ENCODE measurements at places on chromosomes 13 and 19.
A peak's percentile ranks its signal among the peaks of the same experiment; 100 is the strongest.

DNA sequence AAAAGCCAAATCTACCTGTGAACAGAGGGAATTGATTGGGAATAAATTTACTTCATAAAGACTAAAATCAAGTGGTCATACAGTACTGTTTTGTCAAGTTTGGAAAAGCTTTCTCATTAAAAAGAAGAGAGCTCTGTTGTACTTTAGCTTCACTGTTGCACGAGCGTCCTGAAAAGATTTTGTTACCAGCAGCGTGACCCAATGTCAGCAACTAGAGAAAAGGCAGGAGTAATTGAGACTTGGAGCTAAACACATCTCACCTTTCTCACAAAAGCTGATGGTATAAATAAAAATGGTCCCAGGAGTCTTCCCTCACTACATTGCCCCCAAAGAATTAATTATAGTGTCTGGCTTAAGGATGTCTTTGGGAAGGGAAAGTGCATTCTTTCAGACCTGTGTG lies 613.7 kb downstream of the OLFM4 start:
- DNase-seq: no peak

GRCh38 chr13:51728275-51728673 lies 75.7 kb downstream of the DHRS12 start:
- no peak for DNase-seq

- no peak for DNase-seq
These were observed 2859.1 kb downstream of the PCDH9 start for GRCh38 chr13:64371045-64371444.

DNA sequence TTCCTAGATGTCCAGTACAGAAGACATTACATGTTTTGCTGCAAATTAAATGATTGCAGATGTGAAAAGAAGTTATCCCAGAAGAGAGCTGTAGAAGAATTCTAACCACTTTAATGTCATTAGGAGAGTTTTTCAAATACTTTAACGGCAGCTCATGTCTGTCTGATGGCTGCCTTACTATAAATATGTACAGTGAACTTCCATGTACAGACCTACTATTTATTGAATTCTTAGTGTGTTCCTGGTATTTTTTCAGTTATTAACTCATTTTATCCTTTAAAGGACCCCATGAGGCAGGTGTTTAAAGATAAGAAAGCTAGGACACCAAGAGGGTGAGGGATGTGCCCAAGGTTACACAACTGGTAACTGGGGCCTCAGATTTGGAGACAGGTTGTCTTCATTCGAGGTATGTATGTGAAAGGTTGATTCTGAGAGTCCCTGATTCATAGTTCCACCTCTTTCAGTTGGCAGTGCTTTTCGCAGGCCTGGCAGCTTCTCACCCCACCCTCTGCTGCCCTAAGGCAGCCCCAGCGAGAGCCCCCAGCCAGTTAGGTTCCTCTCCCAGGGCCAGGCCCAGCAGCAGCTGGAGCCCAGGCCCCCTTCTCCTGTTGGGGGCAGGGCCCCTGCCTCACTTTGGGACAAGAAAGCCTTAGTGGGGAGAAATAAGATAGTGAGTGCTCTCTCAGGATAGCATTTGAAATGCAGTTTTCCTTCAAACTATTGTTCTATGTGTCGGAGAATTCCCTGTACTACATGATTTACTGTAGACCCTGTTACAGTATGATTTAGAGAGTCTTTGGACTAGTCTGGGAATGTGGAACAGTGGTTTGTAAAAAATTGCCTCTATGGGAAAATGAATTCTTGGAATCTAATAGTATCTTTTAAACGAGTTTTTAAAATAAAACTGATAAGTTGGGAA lies 67.7 kb upstream of the TEX29 start:
- DNase-seq: no peak

DNA sequence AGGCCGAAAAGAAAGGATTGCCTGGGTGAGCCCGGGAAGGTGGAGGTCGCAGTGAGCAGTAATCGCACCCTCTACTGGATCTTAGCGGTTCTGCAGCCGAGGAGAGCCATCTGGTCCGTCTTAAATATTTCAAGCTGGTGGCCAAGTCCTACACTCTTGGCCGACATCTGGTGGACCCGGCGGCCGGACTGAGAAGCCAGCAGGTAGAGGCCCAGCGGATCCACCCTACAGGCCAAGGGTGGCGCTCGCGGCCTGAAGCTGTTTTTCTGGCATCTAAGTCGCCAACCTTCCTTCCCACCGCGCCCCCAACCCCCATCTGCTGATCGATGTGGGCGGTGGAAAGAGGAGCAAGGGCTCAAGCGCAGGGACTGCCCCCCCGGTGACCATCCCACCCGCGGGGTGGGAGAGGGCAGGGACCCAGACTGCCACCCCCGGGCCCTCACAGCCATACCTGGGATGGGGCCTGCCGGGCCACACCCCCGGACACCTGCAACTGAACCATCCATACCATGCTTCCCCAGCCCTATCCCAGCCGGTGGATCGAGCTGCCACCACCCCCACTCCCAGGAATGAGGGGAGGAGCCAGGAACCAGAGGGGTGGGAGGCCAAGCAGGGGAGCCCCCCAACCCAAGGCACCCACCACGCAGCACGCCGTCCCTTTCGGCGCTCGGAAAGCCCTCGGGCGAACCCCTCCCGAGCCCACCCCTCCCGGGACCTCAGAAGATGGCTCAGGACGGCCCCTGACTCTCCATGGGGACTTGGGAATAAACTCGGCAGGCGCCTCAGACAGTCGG lies 46.3 kb upstream of the ZNF730 start:
- no peak for DNase-seq

DNA sequence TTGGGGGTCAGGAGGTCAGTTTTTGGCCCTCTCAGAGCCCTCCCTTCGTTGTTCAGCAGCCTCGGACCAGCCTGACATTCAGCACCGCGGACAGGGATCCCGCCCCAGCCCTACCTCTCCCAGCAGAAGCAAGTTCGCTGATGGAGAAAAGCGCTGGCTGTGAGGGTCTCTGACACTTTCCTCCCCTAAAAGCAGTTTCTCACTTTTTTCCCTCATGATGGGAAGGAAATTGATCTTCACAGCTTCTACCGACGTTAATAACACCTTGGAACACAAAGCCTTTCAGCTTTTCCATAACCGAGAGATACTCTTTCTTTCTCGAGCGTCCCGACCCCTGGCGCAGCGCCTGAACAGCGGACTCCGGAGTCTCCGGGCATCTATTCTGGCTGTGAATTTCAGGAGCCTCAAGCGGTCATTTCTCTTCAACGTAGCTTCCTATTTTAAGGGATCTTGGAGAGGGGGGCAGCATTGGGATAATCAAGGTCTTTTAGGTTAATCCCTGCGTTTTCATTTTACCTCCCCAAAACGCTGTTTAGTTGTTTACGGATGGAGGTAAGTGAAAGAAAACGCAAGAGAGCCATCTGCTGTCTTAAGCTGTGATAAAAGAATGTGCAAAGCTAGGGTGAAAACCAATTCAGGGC lies 467.2 kb downstream of the ITGBL1 start:
- DNase-seq: no peak

DNA sequence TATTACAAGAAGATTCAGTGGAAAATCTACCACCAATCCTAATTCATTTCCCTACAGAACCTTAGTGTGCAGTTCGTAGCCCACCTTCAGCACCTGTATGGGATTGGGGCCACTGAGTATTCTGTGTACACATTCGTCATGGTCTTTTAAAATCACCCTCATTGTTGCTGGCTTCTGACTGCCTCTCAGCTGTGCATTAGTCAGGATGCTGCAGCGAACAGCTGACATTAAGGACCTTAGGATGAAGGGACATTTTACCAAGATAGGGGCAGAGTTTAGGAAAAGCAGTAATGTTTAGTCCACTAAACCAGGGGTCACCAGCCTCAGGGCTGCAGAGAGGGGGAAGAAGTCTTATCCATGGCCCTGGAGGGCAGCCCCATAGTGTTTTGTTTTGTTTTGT lies 176.5 kb downstream of the COL4A1 start:
- DNase-seq: no peak

DNA sequence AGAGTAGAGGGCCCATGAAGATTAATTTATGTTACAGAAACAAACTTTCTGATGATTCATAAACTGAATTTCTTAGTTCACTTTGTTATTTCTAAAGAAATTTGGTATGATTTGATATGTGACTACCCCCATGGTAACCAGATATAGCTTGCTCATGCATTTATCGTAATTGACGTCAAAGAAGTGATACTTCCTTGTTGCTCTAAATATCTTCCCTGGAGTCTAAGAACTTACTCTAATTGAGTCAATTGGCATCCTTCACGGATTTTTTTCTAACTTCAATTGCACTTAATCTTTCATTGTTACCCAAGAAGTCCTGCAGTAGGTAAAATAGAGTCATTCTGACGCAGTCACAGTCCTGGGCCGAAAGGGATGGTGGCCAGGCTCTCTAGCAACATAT lies 240.9 kb downstream of the GPC5 start:
- DNase-seq: no peak

DNA sequence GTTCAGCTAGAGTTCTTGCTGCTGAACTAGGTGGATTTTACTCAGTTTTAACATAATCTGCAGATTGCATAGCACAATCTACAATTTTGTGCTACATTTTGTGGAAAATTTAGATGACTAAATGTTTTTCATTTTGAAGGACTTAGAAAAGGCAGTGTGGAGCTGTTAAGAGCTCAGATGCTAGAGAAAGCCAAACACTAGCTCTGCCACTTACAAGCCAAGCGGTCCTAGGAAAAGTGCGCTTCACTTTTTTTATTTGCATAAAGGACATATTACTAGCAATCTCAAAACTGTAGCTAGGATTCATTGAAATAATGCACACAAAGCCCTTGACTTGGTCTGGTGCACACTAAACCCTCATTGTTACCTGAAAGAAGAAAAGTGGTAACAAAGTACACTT lies 8.1 kb upstream of the CSNK1A1L start:
- DNase-seq: no peak

DNA sequence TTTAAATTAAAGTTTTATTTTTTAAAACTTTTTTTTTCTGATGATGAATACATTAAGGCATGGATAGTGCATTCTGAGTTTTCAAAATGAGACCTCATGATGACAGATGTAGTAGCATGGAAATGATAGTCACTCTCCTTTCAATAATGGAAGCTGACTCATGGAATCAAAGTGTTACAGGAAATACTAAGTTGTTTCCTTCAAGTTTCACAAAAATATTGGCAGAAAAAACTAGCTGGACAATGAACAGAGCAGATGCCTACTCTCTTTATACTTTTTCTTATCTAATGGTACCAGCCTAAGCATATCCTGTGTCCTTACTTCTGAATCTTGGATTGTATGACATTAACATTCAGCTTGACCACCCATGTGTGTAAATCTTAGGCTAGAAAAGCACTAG lies 1337.3 kb downstream of the PCDH9 start:
- DNase-seq: no peak

GRCh38 chr19:50778906-50779430 lies 8.7 kb downstream of the GPR32 start:
- no peak for DNase-seq

GRCh38 chr13:79497064-79497463 lies 16.1 kb downstream of the NDFIP2 start:
- DNase-seq: no peak

DNA sequence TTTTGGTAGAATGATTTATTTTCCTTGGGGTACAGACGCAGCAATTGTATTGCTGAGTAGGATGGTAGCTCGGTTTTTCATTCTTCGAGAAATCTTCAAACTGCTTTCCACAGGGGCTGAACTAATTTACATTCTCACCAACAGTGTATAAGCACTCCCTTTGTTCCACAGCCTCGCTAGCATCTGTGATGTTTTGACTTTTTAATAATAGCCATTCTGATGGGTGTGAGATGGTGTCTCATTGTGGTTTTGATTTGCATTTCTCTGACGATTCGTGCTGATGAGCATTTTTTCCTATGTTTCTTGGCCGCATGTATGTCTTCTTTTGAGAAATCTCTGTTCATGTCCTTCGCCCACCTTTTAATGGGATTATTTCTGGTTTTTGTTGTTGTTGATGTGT lies 54.8 kb upstream of the UQCRFS1 start:
- no peak for DNase-seq

- DNase-seq: no peak
These were observed 86.2 kb upstream of the HTR2A start for GRCh38 chr13:46982856-46983582.

- DNase-seq: no peak
These were observed 42.3 kb upstream of the GJB6 start for GRCh38 chr13:20274466-20274865.

DNA sequence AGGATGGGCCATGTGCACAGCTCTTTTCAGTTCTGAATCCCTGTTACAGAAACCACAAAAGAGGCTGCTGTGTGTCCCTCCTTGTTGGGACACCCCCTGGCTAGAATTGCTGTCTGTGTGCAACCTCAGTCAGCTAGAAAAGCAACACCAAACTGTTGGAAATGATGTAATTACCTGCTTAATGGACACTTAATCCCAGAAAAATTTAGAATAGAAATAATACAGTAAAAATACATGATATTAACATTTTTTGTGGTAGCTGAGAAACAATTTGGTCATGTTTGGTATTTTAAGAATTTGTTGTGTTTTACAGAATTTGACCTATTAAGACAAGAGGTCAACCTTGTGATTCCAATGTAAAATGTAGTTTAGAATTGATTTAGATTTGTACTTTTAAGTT lies 46.8 kb downstream of the FAM124A start:
- no peak for DNase-seq

DNA sequence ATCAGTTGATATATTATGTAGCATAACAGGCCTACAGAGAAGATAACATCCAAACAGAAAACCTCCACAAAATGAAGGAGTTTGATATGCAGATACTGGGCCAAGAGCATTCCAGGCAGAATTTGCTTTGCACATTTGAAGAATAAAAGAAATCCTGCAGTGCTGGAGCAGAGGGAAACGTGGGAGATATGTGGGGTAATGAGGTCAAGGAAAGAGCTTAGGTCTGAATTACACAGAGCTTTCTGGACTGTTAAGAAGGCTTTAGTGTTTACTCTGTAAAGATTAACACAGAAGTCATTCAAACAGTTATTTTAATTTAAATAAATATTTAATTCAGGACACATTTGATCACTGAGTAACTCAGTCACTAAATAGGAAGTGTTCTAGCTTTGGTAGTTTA lies 692.7 kb downstream of the PCDH9 start:
- DNase-seq: no peak

GRCh38 chr19:35000647-35001501 lies 751 bp downstream of the GRAMD1A start:
- peak; percentile 70 for DNase-seq

DNA sequence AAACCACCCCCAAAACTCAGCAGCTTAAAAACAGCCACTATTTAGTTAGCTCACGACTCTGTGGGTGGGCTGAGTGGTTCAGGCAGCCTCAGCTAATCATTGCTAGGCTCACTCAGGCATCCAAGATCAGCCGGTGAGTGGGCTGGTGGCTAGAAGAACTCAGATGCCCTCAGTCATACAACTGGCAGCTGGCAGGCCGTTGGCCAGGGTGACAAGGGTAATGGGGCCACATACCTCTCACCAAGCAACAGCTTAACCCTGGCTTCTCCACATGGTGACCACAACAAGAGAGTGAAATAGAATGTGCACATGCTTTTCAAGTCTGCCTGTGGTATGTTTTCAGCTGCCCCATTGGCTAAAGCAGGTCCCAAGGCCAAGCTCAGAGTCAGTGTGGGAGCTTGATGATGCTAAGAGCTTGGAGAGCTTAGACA lies 435.4 kb upstream of the TSHZ3 start:
- DNase-seq: no peak

DNA sequence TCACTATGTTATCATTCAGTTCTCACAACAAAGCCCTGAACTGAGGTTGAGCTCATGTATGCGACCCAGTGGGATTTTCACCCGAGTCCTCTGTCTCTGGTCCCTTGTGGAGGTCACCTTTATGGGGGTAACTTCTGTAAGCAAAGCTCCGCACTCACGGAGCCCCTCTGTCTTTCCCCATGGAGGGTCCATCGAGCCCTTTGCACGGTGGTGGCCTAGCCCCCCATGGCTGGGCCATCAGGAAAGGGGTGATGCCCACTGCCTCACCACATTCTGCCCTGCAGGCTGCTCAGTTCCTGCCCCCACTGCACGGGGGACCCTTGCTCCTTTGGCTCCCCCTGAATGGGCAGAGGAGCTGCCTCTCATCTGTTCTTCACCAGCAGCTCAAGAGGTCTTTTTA lies 39.6 kb downstream of the CHST8 start:
- DNase-seq: no peak
